Nasal cavity respiratory epithelium epithelial cell of viscerocranial mucosa (primary cell): ENCODE measurements at places on chromosomes 1 and 21. TPM values are rescaled to one million over a fixed set of nuclear protein-coding genes. Genes with fewer than 3 reads are reported as not detected.

The CYP4Z1 gene
- 0.07 TPM in 1 of 2 replicates, not detected in the other for total RNA-seq

The CD5L gene
- total RNA-seq, result not detected in 2 replicates

The LCE2A gene
- total RNA-seq, result not detected in 2 replicates

The VPS13D gene
- total RNA-seq, result 36.2 and 66.6 TPM in 2 replicates

The AMPD1 gene
- total RNA-seq, result not detected in 2 replicates

The RGS13 gene
- total RNA-seq, result not detected in 2 replicates

The CROCC gene
- 9.2 and 15.7 TPM in 2 replicates for total RNA-seq

The TMEM269 gene
- total RNA-seq, result 0.07 and 0.34 TPM in 2 replicates

The OLIG2 gene
- not detected in 2 replicates for total RNA-seq

The LORICRIN gene
- not detected in 2 replicates for total RNA-seq

The HSD11B1 gene
- total RNA-seq, result 1.7 and 4.1 TPM in 2 replicates

The VTCN1 gene
- total RNA-seq, result under 0.01 and 12.9 TPM in 2 replicates

The ALX3 gene
- not detected in 2 replicates for total RNA-seq

The GPR157 gene
- 45.1 and 48.9 TPM in 2 replicates for total RNA-seq
